Fibroblast of skin of right quadriceps (primary cell): ENCODE measurements at places on chromosomes 1 and 21.

DNA sequence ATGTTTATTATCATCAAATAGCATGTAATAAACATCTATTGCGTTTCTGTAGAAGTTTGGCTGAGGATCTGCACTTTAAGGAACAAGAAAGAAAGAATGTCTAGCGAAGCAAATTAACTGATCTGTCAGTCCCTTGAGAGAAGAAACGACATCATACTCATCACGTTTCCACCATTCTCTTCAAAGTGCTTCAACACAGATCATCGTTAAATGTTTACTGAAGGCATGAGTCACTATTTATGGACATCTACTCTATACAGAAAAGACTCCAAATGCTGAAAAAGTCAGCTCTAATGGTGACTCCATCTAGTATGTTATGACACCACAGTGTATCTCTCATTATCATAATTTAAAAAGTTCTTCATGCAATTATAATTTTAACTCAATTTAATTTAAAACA is 369.1 kb downstream of the RGS7 start:
- DNase-seq, result no peak

DNA sequence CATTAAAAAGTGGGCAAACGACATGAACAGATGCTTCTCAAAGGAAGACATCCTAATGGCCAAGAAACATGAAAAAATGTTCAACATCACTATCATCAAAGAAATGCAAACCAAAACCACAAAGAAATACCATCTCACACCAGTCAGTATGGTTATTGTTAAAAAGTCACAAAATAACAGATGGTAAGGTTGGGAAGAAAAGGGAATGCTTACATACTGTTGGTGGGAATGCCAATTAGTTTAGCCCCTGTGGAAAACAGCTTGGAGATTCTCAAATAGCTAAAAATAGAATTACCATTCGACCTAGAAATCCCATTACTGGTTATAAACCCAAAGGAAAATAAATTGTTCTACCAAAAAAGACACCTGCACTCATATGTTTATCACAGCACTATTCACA is 369.4 kb downstream of the KCNH1 start:
- no peak for DNase-seq

- DNase-seq, result no peak
Measured at GRCh38 chr1:27547220-27548116, 56.5 kb downstream of the AHDC1 start.

GRCh38 chr21:45323487-45324311 is 36.0 kb upstream of the POFUT2 start:
- no peak for DNase-seq

GRCh38 chr1:220696863-220697231 is 6.7 kb downstream of the C1orf115 start:
- DNase-seq, result peak; percentile 7

- DNase-seq, result no peak
Measured at GRCh38 chr1:201219481-201220387, 29.1 kb downstream of the IGFN1 start.

DNA sequence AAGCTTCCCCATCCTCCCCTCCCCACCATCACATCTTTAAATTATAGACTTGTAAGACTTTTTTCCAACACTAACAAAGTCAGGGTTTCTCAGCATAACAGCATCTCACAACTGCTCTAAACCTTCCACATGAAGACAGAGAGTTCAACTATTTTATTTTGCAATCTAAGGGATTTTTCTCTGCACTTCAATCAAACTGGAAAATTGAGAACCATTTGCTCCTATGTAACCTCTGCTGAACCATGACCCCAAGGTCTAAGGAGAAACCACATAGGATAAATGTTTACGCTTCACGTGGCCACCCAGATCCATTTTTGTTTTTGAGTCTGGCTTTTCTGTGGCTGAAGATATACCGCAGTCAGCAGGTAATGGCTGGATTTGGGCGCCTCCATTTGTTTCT is 13.2 kb downstream of the ERRFI1 start:
- no peak for DNase-seq
